ENCODE measurements at places on chromosomes 4 and X. TPM values are rescaled to one million over a fixed set of nuclear protein-coding genes. Genes with fewer than 3 reads are reported as not detected.

The CAPN6 gene
- not detected for total RNA-seq

The PNMA3 gene
- total RNA-seq = not detected

The SASH3 gene
- not detected for total RNA-seq

The SLITRK2 gene
- total RNA-seq = not detected

The TMSB15A gene
- total RNA-seq = not detected

The GK gene
- total RNA-seq = 3.9 TPM

The RNF150 gene
- total RNA-seq = 0.75 TPM

The RIBC1 gene
- 1.1 TPM for total RNA-seq

The PGAM4 gene
- not detected for total RNA-seq

The CCDC149 gene
- 5.5 TPM for total RNA-seq

DNA sequence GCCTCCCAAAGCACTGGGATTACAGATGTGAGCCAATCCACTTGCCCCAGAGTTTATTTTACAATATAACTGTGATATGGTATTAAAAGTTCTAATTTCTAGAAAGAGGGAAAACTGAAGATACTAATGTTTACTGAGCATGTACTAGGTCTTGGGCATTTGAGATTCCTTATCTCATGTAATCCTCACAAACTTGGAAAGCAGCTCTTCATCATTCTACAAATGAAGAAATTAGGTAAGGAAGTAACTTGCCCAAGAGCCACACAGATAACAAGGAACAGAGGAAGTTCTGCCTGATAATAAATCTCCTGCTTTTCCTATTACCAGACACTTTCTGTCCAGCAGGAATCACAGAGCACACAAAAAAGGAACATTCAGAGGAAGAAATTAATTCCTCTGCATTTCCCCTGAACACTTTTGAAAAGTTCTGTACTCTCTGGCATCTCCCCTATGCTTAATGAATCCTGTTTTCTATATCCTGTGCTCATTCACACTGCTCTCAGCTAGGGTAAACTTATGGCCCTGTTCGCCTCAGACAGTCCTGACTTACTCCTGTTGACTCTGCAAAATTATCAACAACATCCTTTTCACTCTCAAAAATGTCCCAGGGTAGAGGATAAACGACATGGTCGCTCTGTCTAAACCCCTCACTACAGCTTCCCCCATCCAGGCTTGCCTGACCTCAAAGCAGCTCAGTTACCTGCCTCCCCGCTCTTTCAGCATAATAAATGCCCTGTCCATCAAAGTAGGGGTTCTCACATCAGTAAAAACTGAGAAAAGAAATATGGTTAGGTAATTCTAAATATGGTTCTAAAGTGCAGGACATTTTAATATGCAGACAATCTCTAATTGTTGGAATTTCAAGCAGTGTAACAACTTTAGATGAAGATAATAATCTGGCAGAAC lies 13.6 kb downstream of the SH3RF1 start:
- no peak for DNase-seq

DNA sequence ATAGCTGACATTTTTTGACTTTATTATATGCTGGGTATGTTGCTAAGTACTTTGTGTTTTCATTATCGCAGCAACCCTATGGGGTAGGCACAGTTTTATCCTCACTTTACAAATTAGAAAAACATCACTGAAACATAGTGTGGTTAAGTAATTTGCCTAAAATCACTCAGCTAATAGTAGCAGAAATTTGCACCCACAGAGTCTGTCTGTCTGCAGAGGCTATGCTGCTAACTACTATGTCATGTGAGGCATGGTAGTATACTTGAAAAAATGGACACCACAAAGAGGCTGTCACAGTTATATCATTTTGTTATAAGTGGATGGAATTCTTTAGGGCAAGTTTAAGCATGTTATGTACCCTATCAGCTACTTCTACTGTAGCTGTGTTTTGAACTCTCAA lies 69.0 kb downstream of the STAG2 start:
- DNase-seq = no peak

DNA sequence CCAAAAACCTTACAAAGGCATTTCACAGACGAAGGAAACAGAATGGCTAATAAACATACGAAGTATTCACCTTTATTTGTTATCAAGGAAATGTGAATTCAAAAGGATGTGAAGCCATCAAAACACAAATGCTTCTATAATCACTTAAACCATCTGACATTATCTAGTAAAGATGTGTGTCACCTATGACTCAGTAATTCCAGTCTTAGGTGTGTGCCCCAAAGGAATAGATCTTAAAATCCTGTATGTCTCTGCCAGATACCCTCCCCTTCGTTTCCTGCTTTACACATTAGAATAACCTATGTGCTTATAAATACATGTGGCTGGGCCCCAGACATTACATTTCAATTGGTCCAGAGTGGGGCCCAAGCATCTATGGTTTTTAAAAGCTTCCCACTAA lies 41.8 kb upstream of the CEP135 start:
- DNase-seq = no peak

DNA sequence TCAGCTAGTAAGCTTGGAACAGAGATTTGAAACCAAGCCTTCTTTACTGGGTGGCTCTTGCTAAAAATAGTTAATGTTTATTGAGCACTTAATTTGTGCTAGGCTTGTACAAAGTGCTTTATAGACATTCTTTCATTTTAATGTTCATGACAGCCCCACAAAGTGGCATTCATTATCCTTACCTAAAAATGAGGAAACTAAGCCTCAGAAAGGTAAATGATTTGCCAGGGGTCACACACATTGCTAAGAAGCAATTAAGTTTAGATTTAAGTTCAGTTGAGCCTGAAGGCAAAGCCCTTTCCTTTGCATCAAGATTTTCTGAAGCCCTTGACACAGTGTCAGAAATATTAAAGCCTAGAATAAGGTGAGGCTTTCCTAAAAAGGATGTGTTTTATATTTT lies 327.5 kb upstream of the FGF13 start:
- no peak for DNase-seq

DNA sequence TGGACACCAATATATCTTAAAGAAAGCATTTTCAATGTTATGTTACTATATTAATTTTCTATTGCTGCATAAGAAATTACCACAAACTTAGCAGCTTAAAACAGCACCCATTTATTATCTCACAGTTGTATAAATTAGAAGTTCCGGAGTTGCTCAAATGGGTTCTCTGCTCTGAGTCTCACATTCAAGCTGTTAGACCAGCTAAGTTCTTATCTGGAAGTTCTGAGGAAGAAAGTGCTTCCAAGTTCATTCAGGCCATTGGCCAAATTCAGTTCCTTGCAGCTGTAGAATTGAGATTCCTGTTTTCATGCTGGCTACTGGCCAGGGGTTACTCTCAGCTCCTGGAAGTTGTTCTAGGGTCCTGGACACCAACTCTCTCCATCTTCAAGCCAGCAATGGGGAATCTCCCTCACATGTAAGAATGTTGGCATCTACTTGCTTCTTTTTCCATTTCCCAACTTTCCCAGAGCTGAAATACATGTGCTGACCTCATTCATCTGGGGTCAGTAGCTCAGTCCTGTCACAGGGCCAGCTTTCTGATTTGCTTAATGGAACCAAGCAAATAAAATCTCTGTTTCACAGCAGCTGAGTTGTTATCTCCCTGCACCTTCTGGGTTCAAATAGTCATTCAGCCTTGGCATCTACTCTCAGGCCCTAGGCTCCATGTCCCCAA lies 99.6 kb upstream of the INTU start:
- no peak for DNase-seq

GRCh38 chr4:71206763-71207162 lies 132.1 kb upstream of the SLC4A4 start:
- no peak for DNase-seq

DNA sequence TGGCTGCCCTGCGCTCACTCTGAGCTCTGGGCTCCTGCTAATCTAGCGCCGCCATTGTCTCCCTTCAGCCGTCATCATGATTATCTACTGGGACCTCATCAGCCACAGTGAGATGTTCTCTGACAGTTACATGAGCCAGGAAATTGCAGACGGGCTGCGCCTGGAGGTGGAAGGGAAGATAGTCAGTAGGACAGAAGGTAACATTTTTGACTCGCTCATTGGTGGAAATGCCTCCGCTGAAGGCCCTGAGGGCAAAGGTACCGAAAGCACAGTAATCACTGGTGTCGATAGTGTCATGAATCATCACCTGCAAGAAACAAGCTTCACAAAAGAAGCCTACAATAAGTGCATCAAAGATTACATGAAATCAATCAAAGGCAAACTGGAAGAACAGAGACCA lies 21.8 kb upstream of the PIN4 start:
- no peak for DNase-seq

- DNase-seq = no peak
Measured at GRCh38 chr4:26812049-26812714, 48.5 kb upstream of the STIM2 start.

- DNase-seq = no peak
Measured at GRCh38 chr4:155377276-155377675, 511 bp upstream of the MAP9 start.

DNA sequence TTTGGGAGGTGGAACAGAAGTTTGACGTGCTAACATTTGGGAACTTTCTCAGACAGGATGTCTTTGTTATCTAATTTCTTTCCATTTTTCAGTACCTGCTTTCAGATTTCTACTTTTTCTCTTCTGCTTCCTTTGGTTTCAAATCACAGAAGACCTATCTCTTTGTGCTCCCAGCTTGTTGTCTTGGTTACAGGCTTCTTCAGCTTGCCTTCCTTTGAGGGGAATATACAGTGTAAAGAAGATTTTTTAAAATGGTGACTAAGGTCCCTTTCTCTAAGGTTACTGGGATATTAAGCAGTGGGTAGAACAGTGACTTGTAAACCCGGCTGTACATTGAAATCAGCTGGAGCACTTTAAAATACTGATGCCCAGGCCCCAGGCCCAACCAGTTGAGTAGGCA lies 48.0 kb downstream of the TMEM164 start:
- no peak for DNase-seq

- DNase-seq = no peak
Measured at GRCh38 chr4:41264212-41264611, 7.5 kb downstream of the UCHL1 start.

DNA sequence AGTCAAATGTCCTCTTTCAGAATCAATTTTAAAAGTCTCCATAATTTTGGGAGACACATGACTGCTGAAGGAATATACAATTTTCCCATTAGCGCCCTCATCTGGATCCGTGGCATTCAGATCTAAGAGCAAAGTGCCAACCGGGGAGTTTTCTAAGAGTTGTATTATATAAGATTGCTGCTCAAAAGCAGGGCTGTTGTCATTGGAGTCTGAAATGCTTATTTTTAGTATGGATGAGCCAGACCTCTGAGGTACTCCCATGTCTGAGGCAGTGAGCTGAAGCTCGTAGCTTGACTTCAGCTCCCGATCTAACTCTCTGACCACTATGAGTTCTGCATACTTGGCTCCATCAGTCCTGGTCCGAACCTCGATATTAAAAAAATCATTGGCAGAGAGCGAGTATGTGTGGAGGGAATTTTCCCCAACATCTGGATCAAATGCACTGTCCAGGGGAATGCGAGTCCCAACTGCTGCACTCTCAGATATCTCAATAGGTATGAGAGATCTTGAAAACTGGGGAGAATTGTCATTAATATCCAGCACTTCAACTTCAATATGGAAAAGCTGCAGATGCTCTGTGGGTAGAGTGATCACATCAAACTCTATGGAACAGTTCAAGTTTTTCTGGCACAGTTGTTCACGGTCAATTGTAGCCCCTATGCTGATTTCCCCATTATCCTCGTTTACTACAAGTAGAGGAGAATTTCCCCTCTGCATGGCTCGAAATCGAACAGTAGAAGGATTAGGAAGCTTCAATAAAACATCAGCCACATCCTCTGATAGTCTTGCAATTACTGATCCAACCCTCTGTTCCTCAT lies 917 bp downstream of the PCDH18 start:
- DNase-seq = no peak

- peak; percentile 12 for DNase-seq
Measured at GRCh38 chr4:27861381-27861787, 1000.7 kb downstream of the STIM2 start.

DNA sequence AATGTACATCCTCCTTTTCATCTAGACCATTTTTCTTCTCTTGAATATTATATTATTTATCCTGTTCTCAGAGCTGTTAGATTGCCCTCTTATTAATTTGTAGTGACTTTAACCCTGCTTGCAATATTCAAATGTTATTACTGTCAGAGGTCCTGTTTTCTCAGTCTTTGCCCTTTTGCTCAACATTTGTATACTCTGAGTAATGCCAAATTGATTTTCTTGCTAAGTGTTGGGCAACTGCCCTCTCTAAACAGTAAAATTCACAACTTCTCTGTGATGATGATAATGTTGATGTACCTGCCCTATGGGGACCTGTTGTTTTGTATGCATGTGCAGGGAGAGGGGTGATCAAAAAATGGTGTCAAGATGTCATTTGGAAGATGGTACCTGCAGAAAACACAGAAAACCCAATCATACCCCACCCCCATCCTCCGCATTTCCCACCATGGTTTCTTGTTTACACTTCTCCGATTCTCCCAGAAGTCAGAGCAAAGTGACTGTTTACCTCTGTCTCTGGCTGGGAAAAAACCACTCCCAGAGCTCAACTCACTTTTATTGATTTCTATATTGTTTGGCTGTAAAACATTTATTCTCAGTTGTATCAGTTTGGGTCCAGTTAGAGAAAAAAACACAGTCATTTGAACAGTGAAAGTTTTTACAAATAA lies 694.0 kb downstream of the IL1RAPL1 start:
- DNase-seq = no peak

DNA sequence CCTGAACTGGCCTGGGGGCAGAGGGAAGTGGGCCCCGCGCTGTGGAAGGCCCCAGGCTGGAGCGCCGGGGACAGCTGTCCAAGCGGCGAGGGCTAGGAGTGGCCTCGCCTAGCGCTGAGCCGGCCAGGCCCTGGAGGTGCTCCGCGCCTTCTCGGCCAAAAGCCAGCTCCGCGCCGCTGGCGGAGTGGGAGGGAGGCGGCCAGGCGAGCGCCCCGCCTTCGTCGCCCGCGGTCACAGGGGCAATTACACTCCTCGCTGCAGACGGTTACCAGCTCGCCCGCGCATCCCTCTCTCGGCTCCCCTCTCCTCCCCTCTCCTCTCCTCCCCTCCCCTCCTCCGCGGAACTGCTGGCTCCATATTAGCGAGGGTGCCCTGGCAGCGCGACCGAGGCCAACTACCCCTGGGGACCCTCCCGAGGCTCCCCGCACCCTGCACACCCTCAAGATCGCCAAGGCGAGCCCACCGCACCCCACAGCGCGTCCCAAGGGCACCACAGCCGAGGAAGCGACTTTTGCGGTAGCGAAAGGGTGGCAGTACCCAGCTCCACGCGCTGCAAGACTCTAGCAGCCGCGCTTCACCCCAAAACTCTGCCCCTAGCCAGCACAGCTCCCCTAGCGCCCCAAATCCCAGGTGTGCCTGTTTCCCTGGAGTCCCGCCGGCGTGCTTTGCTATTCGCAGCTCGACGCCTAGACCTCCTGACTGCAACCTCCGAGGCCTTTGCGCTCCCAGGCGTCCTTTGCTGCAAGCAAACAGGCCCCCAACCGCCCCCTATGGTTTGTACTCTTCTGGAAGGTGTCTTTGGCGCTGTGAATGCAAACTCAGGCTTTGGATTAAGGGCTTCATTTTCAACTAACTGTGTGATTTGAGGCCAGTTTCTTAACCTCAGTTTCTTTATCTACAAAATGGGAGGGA lies 91.4 kb downstream of the BCOR start:
- no peak for DNase-seq

- DNase-seq = no peak
Measured at GRCh38 chr4:152824561-152824960, 44.8 kb downstream of the ARFIP1 start.

GRCh38 chr4:8235224-8235623 lies 34.3 kb upstream of the HTRA3 start:
- DNase-seq = no peak
